ENCODE measurements at places on chromosomes 11 and 22.

DNA sequence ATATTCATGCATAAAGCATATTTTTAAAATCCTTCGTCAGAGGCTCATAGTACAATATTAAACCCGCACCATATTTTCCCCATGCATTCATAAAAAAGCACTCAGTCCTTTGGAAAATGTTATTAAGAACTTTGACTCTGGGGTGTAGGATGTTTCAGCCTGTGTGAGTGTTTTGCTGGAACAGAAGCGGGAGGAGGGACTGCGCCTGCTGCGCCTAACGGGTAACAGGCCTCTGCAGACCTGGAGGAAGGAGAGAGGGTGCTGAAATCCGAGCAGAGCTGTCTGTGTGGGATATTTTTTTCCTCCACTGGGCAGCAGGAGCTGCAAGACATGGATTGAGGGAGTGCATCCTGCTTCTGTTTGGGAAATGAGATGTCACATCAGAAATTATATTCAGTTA lies 483.0 kb downstream of the BRD1 start:
- DNase-seq, result no peak

- no peak for DNase-seq
Measured at GRCh38 chr11:102819491-102819890, 21.5 kb upstream of the MMP1 start.

GRCh38 chr22:27213294-27213693 lies 555.9 kb downstream of the MIAT start:
- DNase-seq, result no peak

DNA sequence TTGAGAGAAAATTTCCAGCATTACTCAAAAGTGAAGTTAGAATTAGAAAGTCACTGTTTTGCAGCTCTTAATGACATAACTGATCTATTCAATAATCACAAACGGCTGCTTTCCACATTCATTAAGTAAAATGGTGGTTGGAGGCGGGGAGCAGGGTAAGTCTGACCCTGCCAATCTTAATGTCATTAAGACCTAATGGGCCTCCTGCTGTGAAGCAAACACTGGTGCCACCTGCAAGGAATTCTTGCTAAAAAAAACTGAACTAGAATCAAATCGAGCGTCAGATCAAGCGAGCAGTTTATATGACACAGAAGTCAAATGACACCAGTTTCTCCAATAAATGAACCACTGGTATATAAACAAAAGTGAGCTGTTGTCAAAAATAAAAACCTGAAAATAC lies 351.5 kb downstream of the BRD1 start:
- no peak for DNase-seq

GRCh38 chr11:111365722-111366559 lies 13.1 kb downstream of the POU2AF1 start:
- no peak for DNase-seq
